Placental epithelial cell (primary cell): ENCODE measurements at places on chromosomes 11 and 22. TPM values are rescaled to one million over a fixed set of nuclear protein-coding genes. Genes with fewer than 3 reads are reported as not detected.

The MTCH2 gene
- total RNA-seq, result 41.2 and 117 TPM in 2 replicates

The CHKB gene
- 34.7 and 41.6 TPM in 2 replicates for total RNA-seq

The CNIH2 gene
- 0.87 and 2.4 TPM in 2 replicates for total RNA-seq

The CARNS1 gene
- total RNA-seq, result under 0.01 TPM in 1 of 2 replicates, not detected in the other

The RAB39A gene
- 0.11 and 0.39 TPM in 2 replicates for total RNA-seq

The THY1 gene
- total RNA-seq, result 47.9 and 69.7 TPM in 2 replicates

The MRGPRF gene
- total RNA-seq, result 3.7 and 5.1 TPM in 2 replicates

The CECR2 gene
- not detected in 2 replicates for total RNA-seq

The CCDC90B gene
- total RNA-seq, result 53.4 and 55.7 TPM in 2 replicates

The PIWIL4 gene
- total RNA-seq, result 2.3 and 10.6 TPM in 2 replicates

The PVALB gene
- total RNA-seq, result not detected in 2 replicates

The C11orf42 gene
- not detected in 2 replicates for total RNA-seq

The RFPL2 gene
- total RNA-seq, result not detected in 2 replicates

The MS4A3 gene
- total RNA-seq, result not detected in 2 replicates

The OR2D2 gene
- 0.22 and 0.79 TPM in 2 replicates for total RNA-seq

The PIK3IP1 gene
- 3.8 and 22.0 TPM in 2 replicates for total RNA-seq

The MS4A12 gene
- total RNA-seq, result not detected in 2 replicates

The TUB gene
- 5.5 and 6.0 TPM in 2 replicates for total RNA-seq

The ANKK1 gene
- total RNA-seq, result 1.6 and 2.0 TPM in 2 replicates

The MS4A6E gene
- not detected in 2 replicates for total RNA-seq

The SNAP29 gene
- total RNA-seq, result 9.0 and 9.2 TPM in 2 replicates

The SBF2 gene
- total RNA-seq, result 34.1 and 39.3 TPM in 2 replicates

The RELT gene
- total RNA-seq, result 2.4 and 3.8 TPM in 2 replicates

The BRSK2 gene
- total RNA-seq, result 0.11 and 0.39 TPM in 2 replicates
